ENCODE measurements at places on chromosomes 13 and 19.
A peak's percentile ranks its signal among the peaks of the same experiment; 100 is the strongest.

- DNase-seq: no peak
Observed at GRCh38 chr19:30733826-30734550, 361.8 kb downstream of the ZNF536 start.

GRCh38 chr19:11227195-11227886 is 12.1 kb upstream of the ANGPTL8 start:
- DNase-seq: no peak

DNA sequence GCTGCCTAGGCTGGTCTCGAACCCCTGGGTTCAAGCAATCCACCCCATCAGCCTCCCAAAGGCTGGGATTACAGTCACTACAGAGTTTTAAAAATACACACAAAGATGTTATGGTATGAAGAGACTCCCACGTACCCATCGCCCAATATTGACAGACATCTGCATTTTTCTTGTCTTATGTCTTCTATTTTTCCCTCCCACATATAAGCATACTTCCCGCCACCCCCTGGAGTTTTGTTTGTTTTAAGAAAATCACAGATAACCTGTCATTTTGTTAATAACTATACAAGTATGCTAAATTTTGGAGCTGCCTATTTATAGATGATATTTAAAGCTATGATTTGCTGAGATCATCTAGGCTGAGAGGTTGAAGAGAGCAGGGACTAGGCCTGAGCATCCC is 6.2 kb upstream of the SMG9 start:
- DNase-seq: no peak

GRCh38 chr13:104592127-104592526 is 1525.9 kb upstream of the SLC10A2 start:
- DNase-seq: no peak

DNA sequence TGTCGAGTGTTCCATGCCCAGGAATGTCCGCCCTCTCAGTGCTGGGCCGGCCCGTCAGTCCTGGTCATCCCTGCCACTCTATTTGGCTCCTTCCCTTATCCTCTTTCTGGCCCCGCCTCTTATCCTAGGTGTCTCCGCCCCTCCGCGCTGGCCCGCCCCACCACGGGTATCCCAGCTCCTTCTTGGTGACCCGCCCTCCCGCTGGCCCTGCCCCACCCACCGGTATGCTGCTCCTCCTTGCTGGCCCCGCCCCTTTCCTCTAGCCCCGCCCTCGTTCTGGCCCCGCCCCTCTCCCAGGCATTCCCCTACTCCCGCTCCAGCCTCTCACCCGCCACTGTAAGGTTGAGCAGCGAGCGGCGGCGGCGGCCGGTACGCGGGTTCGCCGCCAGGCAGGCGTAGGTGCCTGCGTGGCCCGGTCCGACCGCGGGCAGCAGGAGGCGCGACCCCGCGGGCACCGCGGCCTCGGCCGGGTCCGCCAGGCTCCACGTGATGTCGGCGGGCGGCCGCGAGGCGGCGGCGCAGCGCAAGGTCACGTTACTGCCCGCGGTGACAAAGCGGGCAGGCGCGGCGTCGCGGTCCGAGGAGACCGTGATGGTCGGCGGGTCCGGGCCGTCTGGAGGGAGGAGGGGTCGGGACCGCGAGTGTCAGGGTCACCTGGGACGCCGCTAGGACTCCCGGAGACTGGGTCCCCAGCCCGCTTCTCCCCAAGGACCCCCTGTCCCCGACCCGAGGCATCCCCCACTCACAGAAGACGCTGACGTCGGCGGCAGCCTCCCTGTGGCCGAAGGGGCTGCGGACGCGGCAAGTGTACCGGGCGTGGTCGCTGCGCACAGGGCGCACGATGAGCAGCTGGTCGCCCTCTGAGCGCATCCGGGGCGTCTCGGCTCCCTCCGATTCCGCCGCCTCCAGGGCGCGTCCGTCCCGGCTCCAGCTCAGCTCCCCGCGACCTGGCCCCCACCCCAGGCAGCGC is 2.0 kb downstream of the VSIG10L start:
- peak; percentile 94 for DNase-seq

DNA sequence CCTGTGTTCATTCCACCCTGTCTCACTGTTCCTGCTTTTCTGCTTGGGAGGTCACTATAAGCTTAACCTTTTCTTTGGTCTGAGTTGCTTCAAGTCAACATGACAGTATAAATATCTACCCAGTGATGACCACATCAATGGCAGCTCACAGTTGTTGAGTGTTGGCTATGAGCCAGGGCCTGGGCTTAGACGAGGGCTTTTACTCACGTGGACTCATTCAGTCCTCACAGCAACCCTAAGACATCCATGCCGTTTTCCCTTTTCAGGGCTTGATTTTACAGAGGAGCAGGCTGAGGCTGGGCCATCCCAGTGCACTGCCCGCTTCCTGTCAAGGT is 10.2 kb upstream of the CCDC97 start:
- DNase-seq: peak; percentile 47

GRCh38 chr13:36029166-36029565 is 102.0 kb downstream of the DCLK1 start:
- no peak for DNase-seq

DNA sequence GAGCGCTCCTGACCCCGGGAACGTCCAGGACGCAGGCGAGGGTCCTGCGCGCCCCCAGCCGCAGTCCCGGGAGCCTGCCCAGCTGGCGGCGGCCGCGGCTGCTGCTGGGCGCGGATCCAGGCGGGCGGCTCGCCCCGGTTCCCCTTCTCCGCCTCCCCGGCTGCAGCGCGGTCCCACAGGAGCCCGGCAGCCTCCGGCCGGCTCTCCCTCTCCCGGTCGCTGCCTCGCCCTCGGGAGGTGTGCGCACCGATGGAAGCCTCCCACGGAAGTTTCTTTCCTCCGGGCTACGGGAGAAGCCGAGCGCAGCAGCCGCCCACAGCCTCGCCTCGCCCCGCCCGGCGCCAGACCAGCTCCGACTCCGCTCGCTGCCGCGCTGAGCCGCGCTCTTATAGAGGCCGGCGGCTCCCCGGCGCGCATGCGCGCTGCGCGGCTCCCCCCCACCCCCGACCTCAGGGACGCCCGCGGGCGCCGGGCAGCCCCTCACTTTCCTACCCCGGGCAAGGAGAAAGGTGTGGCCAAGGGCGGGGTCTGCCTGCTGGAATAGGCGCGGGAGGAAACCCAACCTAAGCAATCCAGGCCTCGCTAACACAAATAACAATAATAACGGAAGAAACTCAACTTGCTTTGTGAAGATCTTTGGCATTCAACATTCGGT is at the start of gene SHISA2:
SHISA2 (minus strand) TSS at position 360 of the 655 bp plus-strand sequence. CDS start 1,041 bp downstream, outside the sequence.
- DNase-seq: peak; percentile 16

DNA sequence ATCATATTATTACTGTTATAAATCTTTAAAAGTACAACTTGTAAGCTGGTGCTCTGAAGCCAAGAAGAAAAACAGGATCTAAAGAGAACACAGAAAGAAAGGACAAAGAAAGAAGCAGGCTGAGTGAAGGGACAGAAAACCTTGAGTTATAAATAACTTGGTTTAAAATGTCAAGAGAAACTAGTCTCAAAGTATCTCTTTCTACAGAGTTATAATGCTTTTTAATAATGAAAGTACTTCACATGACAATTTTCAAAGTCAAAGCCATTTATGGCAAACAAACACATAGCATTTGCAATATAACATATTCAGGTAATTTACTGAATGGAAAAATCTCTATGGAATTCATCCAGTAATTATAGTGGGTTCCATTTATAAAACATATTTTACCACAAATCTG is 33.4 kb downstream of the CAB39L start:
- DNase-seq: no peak

GRCh38 chr19:32324631-32325285 is 20.7 kb upstream of the ZNF507 start:
- no peak for DNase-seq

DNA sequence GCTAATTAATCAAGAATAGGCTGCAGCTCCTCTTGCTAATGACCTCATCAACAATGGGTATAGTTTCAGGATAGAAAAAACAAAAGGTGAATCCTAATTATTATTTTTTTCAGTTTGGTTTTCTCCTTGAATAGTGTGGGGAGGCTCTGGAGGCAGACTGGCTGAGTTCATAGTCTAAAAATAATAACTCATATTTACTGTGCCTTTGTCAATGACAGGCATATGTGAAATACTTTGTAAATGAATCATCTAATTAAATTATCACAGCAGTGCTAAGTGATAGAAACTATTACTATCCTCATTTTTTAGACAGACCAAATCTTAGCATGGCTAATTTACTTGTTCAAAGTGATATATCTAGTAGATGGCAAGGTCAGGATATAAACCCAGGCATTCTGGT is 1261.0 kb upstream of the SLC10A2 start:
- no peak for DNase-seq

- no peak for DNase-seq
Observed at GRCh38 chr13:111551204-111551820, 230.9 kb downstream of the TEX29 start.

DNA sequence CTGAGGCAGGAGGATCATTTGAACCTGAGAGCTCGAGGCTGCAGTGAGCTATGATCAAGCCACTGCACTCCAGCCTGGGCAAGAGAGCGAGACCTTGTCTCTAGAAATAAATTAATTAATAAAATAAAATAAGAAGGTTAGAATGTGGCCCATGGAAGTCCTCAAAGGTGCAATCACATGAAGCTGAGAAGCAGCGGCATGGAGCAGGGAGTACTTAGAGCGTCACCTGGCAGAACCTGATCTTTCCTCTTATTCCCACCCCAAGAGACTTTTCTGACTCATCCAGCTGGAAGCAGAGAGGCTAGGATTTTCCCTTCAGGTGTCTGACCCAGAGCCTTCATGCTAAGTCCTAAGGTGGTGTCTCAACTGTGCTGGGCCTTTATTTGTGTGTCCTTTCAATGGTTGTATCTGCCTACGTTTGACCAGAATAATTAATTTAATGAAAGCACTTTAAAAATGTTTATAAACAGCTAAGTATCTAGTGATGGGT is 8.9 kb upstream of the MRPS31 start:
- no peak for DNase-seq

DNA sequence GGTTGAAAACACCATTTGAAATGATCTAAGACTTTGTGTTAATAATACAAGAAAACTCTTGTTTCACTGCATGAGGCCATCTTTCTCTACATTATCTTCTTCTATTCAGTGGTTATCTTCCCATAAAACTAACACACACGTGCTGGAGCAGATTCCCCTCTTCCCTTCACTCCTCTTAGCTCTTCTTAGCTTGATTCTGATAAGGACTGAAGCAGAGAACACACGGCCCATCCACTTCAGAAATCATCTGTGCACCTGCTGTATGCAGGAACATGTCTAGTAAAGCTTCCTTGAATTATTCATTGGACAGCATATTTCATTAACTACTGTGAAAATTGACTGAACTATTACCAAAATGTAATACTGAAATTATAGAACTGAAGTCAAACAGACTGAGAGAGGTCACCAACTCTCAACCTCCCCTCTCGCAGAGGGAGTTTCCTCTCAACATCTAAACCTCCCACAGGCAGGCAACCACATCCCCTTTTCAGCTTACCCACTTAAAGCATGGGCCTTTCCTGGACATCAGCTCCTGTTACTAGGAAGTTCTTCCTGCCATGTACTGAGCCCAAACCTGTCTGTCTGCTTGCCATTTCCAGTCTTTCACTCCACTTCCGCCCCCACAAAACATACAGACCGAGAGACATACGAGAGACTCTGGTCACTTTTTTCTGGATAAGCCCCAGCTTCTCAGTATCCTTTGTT is 113.9 kb downstream of the CRYL1 start:
- DNase-seq: peak; percentile 44

DNA sequence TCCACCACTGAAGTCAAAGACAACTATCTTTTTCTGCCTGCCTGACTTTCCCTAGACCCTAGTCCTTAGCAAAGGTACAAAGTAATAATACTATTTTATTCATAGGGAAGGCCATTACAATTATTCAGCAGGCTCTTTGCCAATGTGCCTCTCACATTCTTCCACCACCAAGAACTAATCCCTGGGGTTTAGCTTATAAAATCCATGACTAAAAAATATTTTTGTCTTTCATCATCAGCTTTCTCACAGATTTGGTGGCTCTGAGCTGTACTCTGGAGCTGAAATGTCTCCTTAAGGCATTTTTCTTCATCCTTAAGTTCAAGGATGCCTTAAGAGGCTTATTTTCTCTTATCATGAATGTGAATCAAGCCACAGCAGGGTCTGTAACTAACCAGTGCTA is 96.1 kb downstream of the OXGR1 start:
- no peak for DNase-seq

- DNase-seq: peak; percentile 81
Observed at GRCh38 chr19:3036119-3036976, 7.3 kb upstream of the TLE2 start.

DNA sequence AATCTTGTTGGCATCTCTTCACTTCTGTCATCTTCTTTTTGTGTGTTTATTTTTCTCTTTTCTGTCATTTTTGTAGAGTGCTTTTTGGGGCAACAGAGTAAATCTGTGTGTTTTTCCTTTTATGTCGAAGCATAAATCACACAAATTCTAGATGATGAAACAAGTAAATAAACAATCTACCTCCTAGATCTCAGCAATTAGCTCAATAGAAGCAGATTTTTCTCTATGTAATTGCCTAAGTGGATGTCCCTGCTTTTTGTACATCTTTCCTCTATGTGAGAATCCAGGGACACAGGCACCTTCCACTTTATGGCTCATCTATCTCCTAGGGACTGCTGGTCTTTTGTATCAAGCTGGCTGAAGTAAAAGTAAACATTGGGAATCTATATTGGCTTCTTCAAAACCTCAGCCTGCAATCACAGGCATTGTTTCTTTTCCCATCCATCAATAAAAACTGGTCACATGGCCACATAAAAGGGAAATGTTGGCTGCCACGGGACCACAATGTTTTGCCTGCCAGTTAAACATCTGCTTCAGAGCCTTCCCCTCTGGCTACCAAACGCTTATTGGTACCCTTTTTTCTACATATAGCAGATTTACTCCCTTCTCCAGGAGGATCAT is 323.8 kb downstream of the LMO7 start:
- no peak for DNase-seq

DNA sequence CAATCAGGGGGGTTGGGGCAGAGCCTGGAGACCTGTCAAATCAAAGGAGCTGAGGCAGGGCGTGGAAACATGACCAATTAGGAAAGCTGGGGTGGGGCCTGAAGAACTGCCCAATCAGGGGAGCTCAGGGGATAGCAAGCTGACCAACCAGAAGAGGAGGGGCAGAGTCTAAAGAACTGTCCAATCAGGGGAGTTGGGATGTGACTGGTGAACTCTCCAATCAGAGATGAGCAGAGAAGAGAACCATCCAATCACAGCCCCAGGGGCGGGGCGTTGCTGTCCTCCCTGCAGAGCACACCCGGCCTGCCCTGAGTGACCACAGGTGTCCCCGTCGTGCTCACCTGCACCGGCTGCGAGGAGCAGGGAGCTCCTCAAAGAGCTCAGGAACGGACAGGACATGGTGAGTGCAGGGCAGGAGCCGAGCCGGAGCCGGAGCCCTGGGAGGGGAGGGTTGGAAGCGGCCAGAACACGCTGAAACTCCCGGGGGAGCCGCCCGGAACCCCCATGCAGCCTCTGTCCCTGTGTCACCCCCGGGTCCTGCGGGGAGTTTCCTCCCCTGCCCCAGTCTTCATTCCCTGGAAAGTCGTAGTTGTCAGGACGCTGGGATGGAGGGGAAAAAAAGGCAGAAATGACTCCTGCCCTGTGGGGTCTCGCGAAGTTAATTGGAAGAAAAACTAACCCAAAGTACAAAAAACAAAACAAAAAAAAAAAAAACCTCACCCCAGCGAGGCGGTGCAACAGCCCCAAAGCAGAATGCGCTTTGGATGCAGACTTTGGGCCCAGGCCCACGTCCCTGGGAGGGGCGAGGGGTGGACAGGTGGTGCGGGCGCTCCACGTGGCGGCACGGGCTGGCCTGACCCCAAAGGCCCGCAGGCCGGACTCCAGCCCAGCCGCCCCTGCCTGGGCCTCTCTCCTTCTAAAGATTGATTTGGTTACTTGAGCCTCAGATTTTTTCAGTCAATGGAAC is at the start of gene ZNF556:
ZNF556 (plus strand) TSS at position 311 of the 967 bp plus-strand sequence; CDS start at position 398, 87 bp downstream.
- no peak for DNase-seq

GRCh38 chr19:2578391-2578890 is 102.5 kb downstream of the GADD45B start:
- no peak for DNase-seq

All from activated naive CD4-positive, alpha-beta T cell treated with Interleukin-2 at 50 U/mL for 16 hours (primary cell).